ENCODE measurements at places on chromosomes 12 and 14.

DNA sequence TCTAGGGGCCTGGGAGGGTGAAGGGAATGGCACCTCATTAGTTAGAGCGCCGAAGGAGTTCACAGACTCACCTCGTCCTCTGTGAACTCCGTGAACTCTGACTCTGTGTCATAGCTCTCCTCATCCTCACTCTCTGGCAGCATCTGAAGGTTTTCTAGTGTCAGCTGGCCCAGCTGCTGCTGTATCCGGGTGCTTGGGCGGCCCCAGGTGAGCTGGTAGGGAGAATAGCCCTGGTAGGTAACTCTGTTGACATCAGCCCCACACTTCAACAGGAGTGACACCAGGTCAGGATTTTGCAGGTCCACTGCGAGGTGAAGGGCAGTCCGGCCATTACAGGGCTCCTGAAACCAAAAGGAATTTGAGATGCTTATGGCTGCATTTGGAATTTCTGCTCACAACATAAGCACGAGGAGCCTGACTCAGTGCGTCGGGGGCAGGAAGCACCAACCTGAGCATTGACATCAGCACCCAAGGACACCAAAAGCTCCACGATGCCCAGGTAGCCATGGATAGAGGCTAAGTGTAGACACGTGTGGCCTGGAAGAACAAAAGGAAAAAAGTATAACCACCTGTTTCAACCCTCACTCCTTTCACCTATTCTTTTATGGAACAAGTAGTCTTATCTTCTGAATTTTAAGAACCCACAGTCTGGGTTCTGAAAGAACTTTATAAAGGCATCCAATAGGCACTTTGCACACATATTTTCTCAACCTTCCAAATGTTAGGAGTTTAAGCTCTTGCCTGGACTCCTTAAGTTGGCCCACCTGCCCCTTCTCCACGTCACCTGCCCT lies 2.0 kb downstream of the NFKBIA start:
- no peak for DNase-seq

DNA sequence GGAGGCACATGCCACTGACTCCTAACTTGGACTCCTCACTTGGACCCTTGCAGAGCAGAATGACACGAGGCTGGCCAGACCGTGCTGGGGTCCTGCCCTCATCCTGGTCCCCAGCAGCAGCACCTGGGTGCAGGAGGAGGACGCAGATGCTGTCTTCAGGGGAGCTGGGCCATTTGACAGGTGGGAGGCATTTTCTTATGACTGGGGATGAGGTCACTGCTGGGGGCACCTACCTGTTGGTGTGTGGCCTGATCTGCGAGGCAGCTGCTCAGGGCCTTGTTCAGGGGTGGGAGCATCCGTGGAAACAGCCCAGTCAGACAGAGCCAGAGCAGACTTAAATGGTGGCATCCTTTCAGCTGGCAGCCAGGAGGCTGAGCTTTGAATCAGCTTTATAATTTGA lies 57.3 kb downstream of the CACNA1C start:
- no peak for DNase-seq

DNA sequence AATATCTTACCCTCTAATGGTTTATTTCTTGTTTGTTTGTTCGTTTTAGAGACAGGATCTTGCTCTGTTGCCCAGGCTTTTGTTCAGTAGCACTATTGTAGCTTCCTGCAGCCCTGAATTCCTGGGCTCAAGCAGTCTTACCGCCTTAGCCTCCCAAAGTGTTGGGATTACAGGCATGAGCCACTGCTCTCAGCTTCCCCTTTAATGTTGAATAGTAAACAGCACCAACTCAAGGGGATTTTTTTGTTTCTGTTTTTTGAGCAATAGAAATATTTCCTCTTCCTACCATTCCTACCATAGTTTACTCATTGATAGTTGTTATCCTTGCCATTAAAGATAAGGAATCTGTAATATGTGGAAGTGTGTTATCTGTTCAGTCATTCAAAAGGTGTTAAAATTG lies 10.7 kb downstream of the ARID4A start:
- DNase-seq, result no peak

- DNase-seq, result no peak
Observed at GRCh38 chr14:39422243-39422642, 10.0 kb downstream of the FBXO33 start.

- DNase-seq, result no peak
Observed at GRCh38 chr12:15193946-15194345, 27.3 kb downstream of the RERG start.

GRCh38 chr14:102731871-102732800 lies 45.1 kb upstream of the TRAF3 start:
- DNase-seq, result no peak

DNA sequence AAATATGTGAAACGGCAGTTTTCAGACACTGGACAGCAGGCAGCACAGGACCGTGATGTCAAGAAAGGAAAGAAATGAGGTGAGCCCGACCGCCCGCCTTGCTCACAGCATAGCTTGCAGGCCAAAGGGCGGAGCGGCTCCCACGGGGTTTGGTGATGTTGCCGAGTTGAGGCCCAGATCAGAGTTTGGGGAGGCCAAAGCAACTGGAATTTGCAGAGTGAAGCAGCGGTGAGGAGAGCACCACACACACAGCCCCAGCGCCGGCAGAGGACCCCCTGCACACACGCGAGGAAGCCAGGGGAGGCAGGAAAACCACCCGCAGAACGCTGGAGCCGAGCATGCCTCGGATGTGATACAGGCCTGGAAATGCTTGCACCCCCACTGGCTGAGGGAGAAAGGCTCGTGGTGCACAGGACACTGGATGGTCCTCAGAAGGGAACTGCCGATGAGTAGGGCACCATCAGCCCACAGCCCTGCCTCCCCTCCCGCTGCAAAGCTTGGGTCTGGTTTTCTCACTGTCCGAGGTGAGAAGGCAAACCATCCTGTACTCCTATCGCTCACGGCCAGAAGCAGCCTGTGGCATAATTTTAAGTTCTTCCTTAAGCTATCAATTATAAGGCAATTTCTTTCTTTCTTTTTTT lies 25.7 kb upstream of the PLD4 start:
- DNase-seq, result no peak

- no peak for DNase-seq
Observed at GRCh38 chr12:56487448-56488040, 417 bp downstream of the GLS2 start.

DNA sequence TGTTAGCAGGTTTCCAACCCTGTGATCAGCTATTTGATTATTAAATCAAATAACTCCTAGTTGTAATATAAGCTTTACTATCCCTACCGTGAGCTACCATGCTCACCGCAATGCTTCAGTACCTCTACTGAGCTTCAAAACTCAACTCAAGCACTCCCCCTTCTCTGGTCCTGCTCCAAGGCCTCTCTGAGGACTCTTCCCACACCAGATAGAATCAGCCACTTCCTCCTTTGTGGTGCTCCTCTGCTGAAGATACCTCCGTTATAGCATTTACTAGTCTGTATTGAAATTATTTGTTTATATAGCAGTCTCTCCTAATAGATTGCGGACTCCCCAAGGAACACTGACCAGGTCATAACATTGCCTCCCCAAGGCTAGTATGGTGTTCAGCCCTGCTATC lies 17.5 kb downstream of the AREL1 start:
- no peak for DNase-seq

DNA sequence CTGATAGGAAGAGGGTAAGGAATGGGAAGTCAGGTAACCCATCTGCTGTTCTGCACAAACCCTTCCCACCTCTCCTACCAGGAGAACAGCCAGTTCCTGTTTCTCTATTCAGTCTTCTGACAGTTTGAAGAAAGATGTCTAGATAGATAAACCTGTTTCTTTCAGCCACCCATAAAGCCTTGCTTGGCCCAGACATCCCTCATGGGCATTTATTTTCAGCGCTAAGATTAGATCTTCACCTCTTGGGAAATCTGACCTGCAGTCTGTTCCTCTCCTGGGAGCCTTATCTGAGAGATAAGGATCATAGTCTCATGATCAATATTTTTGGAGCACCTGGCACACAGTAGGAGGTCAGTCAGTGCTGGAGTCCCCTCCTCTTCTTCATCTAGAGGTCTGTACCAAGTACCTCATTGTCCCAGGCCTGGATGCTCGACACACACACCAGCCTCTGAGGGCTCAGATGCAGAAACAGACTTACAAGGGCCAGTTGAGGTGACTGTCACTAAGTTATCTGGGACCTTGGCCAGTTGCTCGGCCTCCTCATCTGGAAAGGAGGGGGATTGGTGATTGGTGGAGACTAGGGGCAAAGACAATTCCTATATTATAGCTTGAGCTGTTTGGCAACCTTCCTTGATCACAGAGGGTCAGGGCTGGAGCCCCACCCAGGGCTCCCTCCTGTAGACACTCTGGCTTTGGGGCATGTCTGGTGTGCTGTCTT lies 18.2 kb downstream of the ACVRL1 start:
- DNase-seq, result no peak

- DNase-seq, result no peak
Observed at GRCh38 chr12:93127107-93127560, 198.0 kb upstream of the EEA1 start.

DNA sequence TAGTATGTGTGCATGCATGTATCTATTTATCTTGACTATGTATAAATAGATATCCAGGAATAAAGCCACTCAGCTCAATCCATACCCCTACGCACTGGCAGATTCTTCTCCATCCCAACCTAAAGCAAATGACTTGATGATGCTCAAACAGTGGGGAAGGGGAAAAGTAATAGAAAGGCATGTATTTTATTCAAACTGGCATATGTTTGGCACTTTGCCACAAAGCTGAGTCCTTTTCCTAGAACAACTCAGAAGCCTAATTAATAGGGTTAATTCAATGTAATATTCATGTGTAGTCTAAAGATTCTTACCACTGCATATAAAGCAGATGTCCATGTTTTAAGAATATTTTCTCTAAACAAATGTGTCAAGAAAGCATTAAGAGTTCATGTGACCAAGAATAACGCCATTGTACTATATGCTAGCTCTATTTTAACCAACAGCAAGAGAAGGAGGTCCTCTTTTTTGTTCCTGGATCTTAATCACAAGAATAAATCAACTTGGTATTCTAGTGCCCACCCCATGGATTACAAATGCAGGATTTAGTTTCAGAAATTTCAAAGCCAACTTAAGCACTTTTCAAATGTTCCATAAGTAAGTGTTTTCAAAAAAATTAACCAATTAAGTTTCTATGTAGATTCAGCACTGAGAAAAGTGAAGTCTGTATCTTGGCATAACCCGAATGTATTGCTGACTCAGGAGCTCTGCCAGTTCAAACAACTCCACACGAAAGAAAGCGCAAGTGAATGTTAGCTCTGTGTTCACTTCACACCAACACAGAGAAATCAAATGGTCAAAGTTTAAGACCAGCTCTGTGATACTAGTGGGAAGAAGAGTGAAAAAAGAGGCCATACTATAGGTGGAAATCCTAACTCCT lies 233.6 kb downstream of the MED13L start:
- DNase-seq, result peak; percentile 29

DNA sequence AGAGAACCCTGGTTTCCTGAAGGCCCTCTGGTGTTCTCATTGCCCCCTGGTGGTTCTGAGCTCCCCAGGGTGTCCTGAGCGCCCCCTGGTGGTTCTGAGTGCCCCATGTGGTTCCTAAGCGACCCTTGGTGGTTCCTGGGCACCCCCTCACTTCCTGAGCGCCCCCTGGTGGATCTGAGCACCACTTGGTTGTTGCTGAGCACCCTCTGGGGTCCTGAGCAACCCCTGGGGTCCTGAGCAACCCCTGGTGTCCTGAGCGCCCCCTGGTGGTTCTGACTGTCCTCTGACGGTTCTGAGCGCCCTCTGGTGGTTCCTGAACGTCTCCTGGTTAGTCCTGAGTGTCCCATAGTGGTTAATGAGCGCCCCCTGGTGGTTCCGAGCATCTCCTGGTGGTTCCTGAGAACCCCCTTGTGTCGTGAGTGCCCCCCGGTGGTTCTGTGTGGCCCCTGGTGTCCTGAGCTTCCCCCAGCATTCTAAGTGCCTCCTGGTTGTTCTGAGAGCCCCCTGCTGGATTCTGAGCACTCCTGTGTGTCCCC lies 568.3 kb downstream of the TMEM121 start:
- no peak for DNase-seq

GRCh38 chr12:20946732-20947131 lies 136.2 kb downstream of the SLCO1B3 start:
- DNase-seq, result peak; percentile 32

GRCh38 chr12:5348491-5348890 lies 83.4 kb upstream of the NTF3 start:
- DNase-seq, result no peak

DNA sequence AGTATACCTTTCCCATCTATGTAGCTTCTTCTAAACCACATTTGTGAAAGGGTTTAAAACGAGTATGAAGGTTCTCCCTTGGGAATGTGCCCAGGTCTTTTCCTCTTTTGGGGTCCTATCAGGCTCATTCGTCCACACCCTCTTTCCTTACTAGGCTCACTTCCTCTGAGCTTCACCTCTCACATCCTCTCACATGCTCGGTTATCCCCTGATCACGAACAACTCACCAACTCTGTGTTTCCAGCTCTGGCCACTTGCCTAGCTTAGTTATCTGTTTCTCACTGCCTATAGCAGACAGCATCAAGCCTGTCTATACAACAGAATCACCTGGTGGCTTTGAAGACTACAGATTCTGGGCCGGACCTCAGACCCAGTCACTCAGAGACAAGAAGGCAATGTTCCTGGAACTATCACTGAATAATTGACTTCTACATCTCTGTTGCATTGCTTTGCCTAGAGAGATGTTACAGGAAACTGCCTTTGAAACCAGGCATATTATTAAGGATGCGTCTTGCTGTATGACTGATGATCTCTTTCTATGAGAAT lies 158.2 kb downstream of the FOXN3 start:
- no peak for DNase-seq

DNA sequence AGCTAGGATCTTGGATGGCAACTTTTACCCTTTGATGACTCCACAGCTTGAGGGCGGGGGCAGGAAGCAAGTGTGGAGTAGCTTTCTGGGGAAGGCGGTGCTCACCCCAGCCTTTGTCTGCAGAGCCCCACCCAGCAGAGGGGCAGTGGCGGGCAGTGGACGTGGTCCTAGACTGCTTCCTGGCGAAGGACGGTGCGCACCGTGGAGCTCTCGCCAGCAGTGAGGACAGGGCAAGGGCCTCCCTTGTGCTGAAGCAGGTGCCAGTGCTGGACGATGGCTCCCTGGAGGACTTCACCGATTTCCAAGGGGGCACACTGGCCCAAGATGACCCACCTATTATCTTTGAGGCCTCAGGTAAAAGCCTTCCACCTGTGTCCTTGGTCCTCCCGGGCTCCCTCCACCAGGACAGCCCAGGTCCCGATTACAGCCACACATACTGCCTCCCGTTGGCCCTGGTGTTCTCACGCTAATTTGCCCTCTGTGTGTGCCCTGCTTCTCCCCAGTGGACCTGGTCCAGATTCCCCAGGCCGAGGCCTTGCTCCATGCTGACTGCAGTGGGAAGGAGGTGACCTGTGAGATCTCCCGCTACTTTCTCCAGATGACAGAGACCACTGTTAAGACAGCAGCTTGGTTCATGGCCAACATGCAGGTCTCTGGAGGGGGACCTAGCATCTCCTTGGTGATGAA lies 1.2 kb downstream of the TAPBPL start:
- DNase-seq, result no peak

- DNase-seq, result no peak
Observed at GRCh38 chr12:85835426-85836196, 598 bp downstream of the RASSF9 start.

Measured in brain microvascular endothelial cell (primary cell).